Myocyte (in vitro differentiated cells): ENCODE measurements at places on chromosomes 4 and X. TPM values are rescaled to one million over a fixed set of nuclear protein-coding genes. Genes with fewer than 3 reads are reported as not detected.

Gene MTHFD2L
- total RNA-seq: 18.4 and 20.9 TPM in 2 replicates

DNA sequence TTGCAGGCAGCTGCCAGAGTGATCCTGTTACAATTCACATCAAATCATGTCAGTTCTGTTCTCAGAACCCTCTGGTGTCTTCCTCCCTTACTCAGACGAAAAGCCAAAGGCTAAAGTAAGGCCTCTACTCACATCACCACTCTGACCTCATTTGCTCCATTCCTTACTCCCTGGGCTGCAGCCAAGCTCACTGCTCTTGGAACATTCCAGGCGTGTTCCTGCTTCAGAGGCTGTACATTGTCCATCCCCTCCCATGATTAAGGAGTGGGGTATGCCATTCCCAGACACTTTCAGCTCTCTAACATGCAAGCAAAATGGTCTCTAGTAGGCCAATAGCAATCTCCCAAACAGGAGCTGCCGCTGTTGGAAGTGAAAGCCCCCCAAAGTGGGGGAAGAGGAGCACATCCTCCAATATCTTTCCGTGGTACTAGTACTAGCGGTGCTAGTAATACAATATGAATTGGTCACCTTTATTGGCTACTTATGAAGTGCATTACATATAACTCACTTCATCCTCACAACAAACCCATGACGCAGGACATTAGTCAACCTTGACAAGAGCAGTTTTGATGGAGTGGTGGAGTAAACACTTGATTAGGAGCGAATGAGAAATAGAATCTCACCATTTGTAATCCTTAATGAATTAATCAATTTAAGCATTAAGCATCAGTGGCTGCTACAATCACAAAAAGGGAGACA, 15.0 kb downstream of the GAB3 start:
- DNase-seq: peak; percentile 57

Gene RPS6KA6
- total RNA-seq: 3.6 and 7.7 TPM in 2 replicates

DNA sequence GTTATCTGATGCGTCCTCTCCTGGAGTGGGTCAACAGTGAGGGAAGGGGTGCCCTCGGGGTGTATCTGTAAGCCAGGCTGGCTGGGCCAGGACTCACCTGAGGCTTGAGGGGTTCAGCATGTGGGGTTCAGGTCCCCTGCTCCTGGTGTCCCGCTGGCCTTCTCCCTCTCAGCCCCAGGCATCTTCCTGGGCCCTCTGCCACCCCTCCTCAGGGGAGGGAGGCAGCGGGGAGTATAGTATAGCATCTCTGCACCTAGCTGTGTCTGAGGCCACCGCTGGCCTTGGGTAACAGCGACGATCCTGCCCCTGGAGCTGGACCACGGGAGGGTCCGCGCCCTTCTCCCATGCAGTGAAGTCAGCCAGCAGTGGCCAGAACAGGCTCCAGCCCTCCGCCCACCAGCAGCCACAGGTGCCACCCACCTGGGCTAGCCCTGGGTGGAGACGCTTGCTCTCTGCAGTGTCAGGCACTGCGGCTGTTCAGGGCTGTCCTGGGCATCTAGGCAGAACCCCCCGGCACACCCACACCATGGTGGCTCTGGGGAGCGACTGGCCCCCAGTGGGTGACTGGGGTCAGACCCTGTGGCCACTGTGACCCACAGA, 110.7 kb upstream of the NKX1-1 start:
- DNase-seq: no peak

DNA sequence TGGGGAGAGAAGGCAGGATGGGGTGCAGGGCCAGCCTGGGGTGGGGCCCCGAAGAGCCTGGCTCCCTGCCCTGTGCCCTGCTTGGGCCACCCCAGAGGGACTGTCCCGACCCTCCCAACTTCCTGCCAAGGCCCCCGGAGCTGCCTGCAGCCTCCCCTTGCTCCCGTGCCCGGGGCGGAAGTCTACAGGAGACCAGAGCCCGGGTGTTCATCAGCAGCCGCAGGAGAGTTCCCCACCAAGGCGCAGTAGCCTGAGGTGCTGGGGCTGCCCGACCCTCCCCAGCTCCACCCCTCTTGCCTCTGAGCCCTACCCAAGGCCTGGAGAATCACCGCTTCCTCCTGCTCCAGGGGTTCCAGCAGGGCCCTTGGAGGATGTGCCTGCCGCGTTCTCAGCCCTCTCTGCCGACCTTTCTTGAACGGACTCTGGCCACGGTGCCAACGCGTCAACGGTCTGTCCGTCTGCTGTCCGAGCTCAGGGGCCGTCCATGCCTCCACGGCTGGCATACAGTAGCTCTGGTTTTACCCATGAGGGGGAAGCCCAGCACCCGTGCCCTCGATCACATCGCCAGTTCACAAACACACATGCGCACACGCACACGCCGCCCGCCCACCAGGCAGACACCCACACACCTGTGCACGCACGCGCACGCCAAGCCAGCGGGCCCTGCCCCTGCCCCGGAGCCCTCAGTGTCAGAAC, 36.0 kb upstream of the SPON2 start:
- DNase-seq: no peak
